ENCODE measurements at places on chromosomes 4 and X.

- DNase-seq, result no peak
Observed at GRCh38 chrX:151419782-151420181, 22.8 kb downstream of the VMA21 start.

DNA sequence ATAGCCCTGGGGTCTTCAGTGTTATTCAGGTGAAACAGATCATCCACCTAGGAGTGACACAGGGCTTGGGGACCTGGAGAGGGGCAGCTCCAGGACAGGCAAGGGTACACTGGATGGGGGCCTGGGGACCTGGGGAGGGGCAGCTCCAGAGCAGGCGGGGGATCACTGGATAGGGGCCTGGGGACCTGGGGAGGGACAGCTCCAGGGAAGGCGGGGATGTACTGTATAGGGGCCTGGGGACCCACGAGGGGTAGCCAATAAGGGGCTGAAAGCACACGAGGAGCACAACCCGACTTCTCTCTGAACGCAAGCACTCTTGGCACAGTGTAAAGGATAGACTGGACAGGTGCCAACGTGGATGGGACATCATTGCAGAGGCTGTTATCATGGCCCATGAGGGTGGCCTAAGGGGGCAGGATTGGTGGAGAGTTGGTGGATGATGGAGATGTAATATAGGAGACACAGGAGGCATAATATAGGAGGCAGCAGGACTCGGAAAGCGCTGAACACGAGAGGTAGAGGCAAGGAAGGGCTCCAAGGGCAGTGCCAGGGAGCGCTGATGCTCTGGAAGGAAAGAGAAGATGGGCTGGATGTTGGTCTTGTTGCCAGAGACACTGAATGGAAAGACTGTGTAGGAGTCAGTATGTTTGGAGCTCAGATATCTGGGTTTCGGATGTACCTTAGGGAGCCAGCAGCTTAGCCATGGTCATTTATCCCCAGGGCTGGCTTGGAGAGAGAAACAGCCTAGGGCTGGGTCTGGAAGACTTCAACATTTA lies 37.9 kb upstream of the FGFBP2 start:
- no peak for DNase-seq

DNA sequence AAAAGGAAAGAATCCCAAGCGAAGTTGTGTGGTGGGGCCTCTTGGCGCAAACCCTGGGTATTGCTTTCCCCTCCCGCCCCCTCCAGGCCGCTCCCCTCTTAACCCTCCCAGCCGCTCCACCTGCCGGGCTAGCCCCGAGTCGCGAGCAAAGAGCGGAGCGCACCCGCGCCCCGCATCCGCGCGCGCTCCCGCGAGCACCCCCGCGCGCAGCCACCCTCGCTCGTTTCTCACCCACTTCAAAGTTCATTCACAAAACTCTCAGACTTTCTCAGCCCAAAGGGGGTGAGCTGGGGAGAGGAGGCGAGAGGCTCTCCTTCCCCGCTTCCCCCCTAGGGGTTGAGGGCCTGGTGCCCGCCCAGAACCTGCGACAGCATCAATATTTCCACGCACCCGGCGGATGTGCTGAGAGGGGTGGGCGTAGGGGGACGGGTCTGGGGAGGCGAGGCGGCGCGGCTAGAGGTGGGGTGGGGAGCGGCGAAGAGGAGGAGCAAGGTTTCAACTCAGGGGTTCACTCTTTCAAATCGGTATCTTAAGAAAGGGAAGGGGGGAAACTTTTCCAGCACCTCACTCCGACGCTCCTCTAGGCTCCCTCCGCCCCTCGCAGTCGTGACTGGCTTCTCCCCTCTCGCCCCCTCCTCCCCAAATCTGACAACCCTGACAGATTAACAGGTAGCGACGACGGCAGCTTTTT lies 1.8 kb downstream of the MAML3 start:
- peak; percentile 46 for DNase-seq

- DNase-seq, result no peak
Observed at GRCh38 chr4:8156617-8157016, 2.0 kb downstream of the ABLIM2 start.

- no peak for DNase-seq
Observed at GRCh38 chrX:123175366-123176122, 8.5 kb upstream of the GRIA3 start.

GRCh38 chr4:100833906-100834305 lies 316.1 kb upstream of the EMCN start:
- DNase-seq, result no peak

DNA sequence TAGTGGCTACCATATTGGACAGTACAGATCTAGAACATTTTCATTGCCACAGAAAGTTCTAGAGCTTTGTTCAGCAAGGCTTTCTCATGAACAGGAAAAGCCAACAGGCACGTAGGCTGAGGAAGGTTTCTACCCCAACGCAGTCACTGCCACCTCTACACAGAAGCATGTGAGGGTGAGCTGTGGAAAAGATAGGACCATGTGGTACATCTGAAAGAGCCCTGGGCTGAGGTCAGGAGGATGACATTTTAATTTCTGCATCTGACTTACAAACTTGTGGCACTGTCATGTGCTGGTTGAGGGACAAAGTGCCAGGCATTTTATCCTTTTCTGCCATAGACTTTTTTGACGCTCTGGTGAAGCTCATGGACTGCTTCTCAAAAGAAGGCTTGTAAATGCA lies 454.2 kb downstream of the BCOR start:
- DNase-seq, result no peak

- DNase-seq, result peak; percentile 86
Observed at GRCh38 chrX:46325312-46325877, 219.8 kb downstream of the ZNF674 start.

DNA sequence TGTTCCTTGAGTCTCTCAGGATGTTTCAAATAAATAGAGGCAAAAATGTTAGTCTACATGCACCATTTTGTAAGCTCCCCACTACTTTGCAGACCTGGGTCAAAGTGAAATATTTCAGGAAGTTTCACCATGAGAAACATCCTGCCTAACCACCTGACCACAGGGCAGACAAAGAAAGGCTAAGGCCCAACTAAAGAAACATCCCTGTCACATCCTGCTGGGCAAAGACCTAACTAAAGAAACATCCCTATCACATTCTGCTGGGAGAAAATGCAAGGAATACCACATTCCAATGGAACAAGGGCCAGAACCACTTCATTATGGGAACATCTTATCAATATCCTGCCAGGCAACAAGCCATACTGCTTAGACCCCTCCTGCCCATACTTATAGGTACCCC lies 1303.4 kb downstream of the TECRL start:
- no peak for DNase-seq

DNA sequence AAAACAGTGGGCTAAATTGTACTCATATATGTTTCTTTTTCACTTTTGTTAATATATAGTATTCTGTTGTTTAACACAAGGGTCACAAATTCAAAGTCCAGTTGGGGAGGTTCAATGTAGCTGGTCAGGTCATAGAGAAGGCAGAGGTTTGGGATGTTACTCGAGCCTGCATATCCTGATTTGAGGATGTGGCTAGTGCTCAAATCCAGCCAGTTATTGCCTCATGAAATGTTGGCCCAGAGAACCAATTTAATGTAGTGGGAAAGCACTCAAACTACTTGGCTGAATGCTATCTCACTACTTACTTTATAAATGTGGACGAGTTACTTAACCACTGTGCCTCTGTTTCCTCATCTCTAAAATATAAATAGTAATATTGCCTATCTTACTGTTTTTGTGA lies 12.5 kb downstream of the USO1 start:
- no peak for DNase-seq

GRCh38 chrX:78130396-78130795 lies 9.1 kb downstream of the TAF9B start:
- no peak for DNase-seq

GRCh38 chr4:160375772-160376452 lies 1273.0 kb downstream of the RAPGEF2 start:
- DNase-seq, result no peak

DNA sequence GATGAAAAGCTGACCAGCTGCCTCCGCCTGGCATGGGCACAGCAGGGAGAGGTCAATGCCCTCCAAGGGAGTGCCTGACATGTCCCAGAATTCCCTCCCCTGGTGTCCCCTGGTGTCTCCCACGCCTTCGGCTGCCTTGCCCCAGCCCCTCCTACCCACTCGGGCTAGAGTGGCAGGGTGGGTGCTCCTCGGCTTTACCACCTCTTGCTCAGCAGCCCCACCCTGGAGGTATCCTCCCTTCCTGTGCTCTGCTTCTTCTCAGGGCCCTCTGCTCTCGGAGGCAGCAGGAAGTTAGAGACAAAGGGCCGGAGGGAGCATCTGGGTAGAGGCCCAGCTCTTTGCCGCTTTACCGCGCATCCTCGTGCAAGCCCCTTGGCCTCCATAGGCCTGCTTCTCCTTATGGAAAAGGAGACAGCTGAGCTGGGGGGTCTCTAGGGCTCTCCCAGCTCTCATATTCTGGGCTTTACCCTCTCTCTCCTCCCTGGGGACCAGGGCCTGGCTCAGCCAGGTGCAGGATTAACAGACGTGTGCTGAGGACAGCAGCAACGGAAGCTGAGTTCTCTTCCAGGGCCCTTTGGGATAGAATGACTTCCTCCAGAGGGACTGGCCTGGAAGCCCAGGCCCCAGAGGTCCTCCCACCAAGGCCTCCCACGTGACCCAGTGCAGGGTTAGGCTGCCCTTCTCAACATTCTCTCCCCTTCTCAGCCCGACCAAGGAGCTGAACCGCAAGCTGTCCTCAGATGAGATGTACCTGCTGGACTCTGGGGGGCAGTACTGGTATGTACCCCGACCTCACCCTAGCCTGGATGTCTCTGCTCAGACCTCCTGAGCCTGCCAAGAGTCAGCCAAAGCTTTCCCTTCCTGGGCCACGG lies 17.2 kb downstream of the XPNPEP2 start:
- DNase-seq, result no peak

DNA sequence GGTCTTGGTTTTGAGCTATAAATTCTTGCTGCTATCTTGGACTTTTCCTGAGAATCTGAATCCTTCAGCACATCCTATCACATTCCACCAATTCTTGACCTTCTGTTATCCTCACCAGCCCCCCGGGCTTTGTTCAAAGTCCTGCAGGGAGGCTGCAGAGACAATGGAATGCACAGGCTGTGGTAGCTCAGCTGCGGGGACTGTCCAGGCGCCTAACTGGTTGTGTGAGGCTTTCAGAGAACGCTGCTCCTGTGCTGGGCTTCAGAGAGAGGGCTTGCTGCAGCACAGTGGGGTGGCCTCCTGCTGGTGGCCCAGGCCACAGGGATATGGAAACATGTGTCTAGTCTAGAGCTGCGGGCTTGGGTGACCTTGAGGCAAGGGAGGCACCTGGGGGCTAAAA lies 196.3 kb upstream of the GATB start:
- no peak for DNase-seq

GRCh38 chrX:136147976-136148375 lies 643 bp downstream of the FHL1 start:
- DNase-seq, result no peak

DNA sequence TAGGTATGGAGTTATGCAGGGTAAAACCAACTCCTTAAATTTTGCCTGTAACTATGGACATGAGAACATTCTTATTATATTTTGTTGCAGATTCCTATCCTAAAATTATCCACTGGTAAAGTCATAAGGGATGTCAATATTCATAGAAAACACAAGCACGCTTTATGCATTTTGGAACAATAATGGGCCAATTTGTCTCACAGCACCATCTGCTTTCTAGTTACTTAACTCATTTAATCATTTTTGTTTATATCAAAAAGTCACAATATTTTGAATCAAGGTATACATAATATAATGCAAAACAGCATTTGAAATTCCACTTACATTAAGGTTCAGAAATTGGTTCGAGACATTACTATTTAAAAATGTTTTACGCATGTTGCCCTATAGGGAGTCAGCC lies 203.0 kb downstream of the GABRG1 start:
- DNase-seq, result no peak

GRCh38 chrX:1300449-1300848 lies 31.8 kb downstream of the CSF2RA start:
- DNase-seq, result no peak

- DNase-seq, result no peak
Observed at GRCh38 chr4:19736968-19737756, 514.5 kb upstream of the SLIT2 start.

- no peak for DNase-seq
Observed at GRCh38 chr4:186190581-186191199, 677 bp upstream of the CYP4V2 start.

GRCh38 chr4:92528541-92528940 lies 224.8 kb downstream of the GRID2 start:
- no peak for DNase-seq

- DNase-seq, result no peak
Observed at GRCh38 chr4:123841447-123842121, 445.0 kb downstream of the SPRY1 start.

GRCh38 chr4:153205757-153206156 lies 1.5 kb downstream of the TRIM2 start:
- peak; percentile 92 for DNase-seq

GRCh38 chrX:15790769-15791290 lies 546 bp downstream of the ZRSR2 start:
- no peak for DNase-seq

DNA sequence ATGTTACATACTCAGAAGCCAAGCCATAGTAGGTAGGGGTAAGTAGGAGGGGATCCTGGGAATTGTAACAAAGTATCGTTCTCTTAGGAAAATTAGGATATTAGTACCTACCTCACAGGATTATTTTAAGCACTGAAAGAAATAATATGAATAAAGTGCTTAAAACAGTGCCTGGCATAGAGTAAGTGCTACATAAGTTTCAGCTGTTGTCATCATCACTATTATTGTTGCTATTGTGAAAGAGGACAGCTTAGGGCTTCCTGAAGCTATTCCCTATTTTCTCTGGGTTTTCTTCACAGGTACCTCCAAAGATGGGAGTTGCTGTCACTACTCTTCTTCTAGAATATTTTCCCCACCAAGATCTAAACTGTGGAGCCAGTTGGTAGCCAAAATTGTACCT lies 443.7 kb upstream of the FGF16 start:
- DNase-seq, result no peak

DNA sequence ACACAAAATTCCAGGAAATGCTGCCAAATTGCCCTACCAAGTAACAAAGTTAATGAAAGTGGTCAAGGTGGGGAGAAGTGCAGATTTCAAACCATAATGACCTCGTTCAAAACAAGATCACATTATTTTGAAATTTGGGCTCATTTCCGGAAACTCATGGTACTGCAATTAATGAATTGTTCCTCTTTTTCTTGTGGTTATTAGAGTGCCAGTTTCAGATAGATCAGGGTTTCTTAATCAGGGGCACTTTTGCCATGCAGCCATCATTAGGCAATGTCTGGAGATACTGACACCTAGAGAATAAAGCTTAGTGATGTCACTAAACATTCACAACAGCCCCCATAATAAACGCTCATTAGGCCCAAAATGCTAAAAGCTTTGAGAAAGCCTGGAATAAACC lies 381.5 kb upstream of the GALNT7 start:
- DNase-seq, result no peak

- DNase-seq, result no peak
Observed at GRCh38 chrX:103556963-103557612, 28.2 kb upstream of the TCEAL4 start.

GRCh38 chr4:39390603-39391002 lies 16.1 kb upstream of the KLB start:
- DNase-seq, result no peak

DNA sequence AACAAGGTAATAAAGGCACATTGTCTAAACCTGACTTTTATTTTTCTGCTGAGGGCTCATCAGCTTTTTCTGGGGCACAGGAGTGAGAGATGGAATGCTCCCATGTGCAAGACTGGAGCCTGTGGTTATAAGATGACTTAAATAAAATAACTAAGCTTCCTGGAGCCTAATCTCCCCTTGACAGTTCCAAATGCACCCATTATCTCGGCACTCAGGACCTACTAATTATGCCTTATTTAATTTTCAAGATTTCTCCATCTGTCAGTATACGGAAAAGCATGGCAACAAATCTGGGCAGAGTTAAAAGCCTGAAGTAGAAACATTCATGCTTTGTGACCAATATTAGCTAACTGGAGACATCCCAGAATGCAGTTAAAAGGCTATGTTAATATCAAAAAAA lies 416.7 kb upstream of the TEX13C start:
- DNase-seq, result no peak
